ENCODE measurements at places on chromosomes 7 and 10.
A peak's percentile ranks its signal among the peaks of the same experiment; 100 is the strongest.

DNA sequence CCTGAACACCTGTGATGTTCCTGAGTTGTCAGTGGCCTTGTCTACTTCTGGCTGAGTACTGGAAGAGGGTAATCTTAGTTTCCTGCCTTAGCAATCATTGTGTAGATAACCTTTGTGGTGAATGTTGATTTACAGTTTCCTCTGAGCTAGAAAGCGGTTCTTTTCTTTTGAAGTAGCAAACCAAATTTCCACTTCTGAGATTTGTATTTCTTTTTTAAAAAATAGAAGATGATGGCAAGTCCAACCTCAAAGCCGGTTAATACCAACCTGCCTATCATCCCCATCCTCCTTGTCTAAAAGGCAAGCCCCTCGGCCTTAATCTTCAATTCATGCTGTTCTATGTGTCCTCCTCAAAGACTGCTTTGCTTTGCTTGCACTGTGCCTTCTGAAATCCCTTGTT is 12.5 kb upstream of the PALS2 start:
- peak; percentile 7 for DNase-seq

GRCh38 chr10:24716295-24716694 is 7.4 kb downstream of the ARHGAP21 start:
- DNase-seq = no peak

DNA sequence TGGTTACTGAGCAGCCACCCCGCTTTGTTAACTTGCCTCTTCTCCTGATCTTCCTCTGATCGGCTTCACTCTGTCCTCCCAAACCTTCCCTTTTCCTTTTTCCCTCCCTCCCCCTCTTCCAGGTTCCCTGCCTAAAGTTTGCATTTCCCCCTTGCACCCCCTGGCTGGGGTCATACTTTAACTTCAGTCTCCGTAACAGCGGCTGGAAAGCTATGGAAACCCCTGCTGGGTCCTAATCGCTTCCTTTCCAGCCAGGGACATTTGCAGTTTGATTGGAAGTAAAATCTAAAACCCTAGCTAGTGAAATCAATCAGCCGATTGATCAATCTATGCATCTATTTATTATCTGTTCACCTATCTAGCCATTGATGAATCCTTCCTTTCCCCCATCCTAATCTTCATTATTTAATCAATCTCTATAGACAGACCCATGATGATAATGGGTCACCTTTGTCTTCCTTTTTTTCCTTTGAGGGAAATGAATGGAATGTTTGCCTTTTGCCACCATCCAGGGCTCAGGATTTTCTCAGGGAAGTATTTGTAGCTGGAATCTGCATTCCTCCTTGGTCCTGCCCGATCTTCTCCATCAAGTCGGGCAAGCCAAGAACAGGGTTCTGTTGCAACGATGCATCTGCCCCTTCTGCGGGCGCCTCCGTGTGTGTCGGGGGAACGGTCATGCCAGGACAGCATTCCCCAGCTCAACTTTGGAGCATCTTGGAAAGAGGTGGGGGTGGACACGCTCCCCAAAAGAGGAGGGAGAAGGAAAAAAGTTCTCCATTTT is 8.8 kb downstream of the GATA3 start:
- DNase-seq = no peak

- DNase-seq = no peak
Observed at GRCh38 chr10:86288695-86289576, 77.7 kb downstream of the GRID1 start.

GRCh38 chr7:25897261-25897782 is 254.7 kb upstream of the NFE2L3 start:
- DNase-seq = no peak

GRCh38 chr10:126380352-126381076 is 7.8 kb downstream of the ADAM12 start:
- DNase-seq = no peak
